ENCODE measurements at places on chromosomes 6 and 20. TPM values are rescaled to one million over a fixed set of nuclear protein-coding genes. Genes with fewer than 3 reads are reported as not detected.

- DNase-seq = no peak
Measured at GRCh38 chr6:14068133-14068532, 49.4 kb upstream of the CD83 start.

Gene PTCRA
- not detected for total RNA-seq

Gene MYH7B
- 0.04 TPM for total RNA-seq

DNA sequence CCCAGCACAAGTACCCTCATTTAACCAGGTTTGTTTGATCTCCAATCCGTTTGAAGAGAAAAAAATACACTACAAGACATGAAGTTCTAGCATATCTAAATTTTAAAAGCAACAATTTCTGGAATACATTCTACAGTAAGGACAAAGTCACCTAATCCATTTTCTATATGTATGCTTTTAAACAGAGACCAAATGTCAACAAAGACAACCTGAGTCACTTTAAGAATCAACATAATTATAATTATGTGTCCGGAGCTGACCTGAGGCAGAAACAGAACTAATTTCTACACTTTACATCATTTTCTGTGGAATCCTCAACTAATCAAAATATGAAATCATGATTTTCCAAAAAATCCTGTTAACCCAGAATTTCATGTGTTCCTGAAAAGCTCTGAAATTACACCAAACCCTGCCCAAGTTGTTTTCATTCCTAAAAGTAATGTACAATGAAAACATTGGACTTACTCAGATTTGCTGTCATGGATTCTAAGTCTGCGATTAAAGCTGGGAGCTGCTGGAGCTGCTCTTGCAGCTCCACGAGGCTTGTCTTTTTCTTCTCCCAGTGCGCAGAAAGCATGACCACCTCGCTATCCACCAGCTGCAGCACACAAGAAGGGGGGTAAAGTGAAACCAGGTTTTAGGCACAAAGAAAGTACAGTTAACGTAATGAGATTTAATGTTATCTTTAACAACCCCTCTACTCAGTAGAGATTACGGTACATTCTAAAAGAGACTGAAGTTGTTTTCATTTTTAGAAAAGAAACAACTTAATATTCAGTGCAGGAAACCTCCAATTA lies 35.8 kb downstream of the DTNBP1 start:
- no peak for DNase-seq

DNA sequence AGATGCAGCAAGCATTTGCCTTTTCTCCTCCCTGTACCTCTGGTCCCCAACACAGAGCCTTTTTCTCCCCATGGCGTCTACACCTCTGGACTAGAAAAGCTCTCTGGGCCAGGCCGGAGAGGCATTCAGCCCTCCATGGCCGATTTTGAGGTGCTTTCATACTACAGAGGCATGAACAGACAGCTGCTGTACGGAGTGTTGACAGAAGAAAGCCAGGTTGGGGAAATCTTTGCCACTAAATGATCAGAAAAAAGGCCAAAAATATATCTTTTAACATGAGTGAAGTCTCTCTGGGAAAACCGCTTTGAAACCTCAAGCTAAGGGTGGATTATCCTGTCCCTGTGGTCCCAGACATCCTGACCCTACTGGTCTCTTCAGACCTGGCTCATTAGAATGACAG lies 94.0 kb downstream of the TMEM170B start:
- no peak for DNase-seq

- DNase-seq = no peak
Measured at GRCh38 chr6:165704045-165704748, 41.2 kb upstream of the PDE10A start.

Gene CHRNA4
- total RNA-seq = not detected

- no peak for DNase-seq
Measured at GRCh38 chr6:35489066-35489465, 7.8 kb downstream of the TEAD3 start.

GRCh38 chr6:110613356-110613755 lies 136.9 kb upstream of the SLC22A16 start:
- no peak for DNase-seq

Gene FBXL4
- 13.0 TPM for total RNA-seq

Gene TBXT
- not detected for total RNA-seq

GRCh38 chr6:157554747-157555146 lies 173.8 kb downstream of the ZDHHC14 start:
- no peak for DNase-seq

Gene TRAPPC3L
- total RNA-seq = not detected

- no peak for DNase-seq
Measured at GRCh38 chr6:30774701-30775100, 30.4 kb upstream of the IER3 start.

Gene ALDH8A1
- total RNA-seq = 9.3 TPM

Gene ZBTB9
- 7.6 TPM for total RNA-seq

DNA sequence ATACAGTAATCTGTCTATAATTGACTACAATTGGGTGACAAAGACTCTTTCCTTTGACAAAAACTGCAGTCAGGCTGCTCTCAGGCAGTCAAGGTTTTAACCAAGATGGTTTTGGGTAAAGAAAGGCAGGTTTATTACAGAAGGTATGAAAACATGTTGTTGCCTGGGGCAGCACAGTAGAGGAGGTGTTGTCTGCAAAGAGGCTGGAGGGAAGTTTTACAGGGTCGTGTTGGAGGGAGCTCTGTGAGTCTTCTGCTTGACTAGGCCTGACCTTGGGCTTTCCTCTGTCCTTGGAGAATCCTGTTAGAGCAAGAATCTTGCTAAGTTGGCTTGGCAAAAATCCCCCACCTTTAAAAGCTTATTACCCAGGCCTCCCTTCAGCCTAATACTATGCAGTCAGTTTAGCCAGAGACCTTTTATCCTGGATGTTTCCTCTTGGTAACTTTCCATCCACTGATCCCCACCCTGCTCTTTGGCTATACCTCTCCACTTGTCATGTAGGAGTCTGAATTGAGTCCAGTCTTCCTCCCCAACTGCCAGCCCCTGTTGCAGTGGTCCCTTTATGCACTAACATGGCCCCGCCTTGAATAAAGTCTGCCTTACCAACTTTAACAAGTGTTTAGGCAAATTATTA lies 143.0 kb upstream of the SLC22A16 start:
- no peak for DNase-seq

- DNase-seq = no peak
Measured at GRCh38 chr20:34720266-34720665, 16.1 kb downstream of the TP53INP2 start.

Gene TINAG
- 0.75 TPM for total RNA-seq

DNA sequence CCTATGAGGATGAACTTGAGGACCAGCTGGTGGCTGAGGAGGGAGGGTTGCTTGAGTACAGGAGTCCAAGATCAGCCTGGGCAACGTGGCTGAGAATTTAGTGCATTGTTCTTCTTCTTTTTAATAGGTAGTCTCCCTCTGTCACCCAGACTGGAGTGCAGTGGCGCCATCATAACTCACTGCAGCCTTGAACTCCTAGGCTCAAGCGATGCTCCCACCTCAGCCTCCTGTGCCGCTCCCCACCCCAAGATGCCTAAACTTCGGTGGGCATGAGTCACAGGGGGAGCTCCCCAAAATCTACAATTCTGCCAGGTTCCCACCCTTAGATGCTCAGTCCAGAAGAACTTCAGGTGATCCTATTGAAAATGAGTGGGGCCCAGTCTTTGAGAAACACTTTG lies 21.4 kb downstream of the FAM50B start:
- no peak for DNase-seq

Gene NINL
- 18.3 TPM for total RNA-seq

DNA sequence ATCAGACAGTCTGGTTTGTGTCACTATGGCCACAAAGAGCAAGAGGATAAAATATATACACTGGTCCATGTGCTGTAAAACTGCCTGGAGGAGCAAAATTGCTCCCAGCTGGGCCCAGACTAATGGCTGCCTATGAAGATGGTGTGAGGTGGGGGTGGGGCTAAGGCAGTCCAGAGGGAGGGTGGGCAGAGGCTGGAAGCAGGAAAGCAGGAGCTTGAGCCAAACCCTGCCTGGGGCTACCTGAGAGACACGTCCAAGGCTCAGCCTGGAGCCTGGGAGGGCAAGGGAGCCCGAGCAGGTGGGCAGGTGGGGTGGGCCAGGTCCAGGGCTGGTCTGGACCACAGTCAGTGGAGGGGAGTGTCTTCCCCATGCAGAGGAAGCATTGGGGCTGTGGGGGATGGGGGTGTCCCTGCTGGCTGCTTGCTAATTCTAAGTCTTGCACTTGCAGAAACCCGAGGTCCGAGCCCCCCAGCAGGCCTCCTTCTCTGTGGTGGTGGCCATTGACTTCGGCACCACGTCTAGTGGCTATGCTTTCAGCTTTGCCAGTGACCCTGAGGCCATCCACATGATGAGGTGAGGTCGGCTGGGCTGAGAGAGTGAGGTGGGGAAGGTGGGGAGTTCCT lies 9.5 kb downstream of the HSPA12B start:
- DNase-seq = no peak

Gene SCGN
- total RNA-seq = not detected

GRCh38 chr6:14912706-14913105 lies 333.2 kb upstream of the JARID2 start:
- DNase-seq = no peak

Gene SSTR4
- total RNA-seq = not detected

DNA sequence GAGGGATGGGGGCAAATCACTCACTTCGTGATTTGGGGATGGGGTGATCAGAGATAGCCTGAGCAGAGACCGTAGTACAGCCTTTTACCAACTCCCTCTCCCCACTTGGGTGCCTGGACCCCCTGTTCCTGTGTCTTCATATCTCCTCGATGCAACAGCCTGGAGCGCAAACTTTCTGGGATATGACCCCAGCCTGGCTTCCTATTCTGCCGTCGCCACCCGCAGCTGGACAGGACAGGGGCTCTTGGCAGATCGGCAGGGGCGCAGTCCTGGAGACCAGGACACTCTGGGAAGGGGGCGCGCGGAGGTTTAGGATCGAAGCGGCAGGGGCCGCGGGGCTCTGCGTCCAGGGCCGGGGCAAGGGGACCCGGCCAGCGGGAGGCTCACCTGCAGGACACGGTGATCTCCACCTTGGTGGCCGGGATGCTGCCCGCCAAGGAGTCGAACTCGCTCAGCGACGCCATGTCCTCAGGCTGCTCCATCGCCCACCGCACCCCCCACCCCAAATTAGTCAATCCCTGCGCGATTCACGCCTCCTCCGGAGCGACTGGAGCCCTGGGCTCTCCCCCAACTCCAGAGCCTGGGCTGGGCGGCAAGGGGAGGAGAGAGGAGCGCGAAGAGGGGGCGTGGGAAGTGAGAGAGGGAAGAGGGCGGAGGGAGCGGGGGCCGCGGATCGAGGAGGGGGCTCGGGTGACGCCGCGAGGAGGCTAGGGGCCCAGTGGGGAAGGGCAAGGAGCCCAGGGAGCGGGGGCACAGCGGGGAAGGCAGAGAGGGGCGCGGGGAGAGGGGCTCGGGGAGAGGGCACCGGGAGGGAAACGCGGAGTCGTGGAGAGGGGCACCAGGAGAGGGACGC lies at the start of gene CPNE5:
Gene CPNE5 (minus strand): TSS at position 549 of the 853 bp plus-strand sequence. CDS start 67 bp downstream, at position 482.
- no peak for DNase-seq

GRCh38 chr6:112524071-112524470 lies 176.9 kb downstream of the RFPL4B start:
- DNase-seq = no peak

Gene CCN6
- total RNA-seq = 1.5 TPM

GRCh38 chr20:38927902-38928578 lies 1.8 kb downstream of the FAM83D start:
- DNase-seq = no peak

Gene R3HDML
- total RNA-seq = not detected

DNA sequence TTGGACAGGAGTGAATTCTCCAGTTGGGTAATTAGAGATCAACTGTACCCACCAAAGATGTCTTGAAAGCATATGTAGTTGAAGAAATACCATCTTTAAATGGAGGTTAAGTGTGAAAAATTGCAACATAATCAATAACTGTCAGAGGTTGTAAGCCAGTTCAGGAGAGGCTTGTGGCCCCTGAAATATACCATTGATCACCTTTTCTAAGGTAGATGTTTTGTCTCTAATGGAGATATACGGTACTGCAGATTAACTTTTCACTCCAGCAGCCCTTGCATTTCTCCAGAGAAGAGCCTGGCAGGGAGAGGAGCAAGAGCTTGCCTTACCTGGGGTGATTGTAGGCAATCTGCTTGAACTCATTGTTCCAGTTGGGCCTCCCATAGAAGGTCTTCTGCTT lies 48.8 kb downstream of the NOX3 start:
- DNase-seq = no peak

DNA sequence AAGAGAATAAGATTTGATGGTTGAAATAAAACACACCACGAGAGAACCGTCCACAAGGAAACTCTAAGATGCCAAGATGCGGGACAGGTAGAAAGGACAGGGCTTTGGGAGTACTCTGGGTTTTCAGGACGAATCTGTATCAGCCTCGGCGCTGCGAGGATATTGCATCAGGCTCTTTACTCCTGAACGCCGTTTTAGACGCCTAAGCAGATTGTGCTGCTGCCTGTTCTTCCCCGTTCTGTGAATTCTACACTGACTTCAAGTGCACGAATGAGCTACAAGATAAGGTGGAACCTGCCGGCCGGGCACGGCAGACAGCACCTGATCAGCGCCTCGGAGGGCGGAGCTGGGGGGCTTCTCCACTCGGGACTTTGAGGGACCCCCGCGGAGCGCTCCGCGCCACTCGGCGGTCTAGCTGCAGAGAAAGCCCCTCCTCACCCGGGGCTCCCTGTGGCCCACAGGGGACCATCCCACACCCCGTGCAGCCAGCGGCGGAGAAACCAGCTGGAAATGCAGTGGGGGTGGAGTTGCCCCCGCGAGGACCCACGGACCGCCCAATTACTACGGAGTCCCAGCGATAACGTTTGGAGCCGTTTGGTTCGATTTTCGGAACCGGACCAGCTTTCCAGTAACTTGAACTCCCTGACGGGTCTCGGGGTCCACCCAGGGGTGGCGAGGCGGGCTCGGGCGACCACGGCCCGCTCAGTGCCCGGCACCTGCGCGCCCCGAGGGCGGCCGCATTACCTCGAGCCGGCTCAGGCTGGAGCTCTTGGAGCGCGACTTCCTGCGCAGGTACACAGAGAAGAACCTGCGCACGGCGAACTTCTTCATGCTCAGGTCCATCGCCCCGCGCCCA lies 646 bp downstream of the RPS6KA2 start:
- DNase-seq = no peak

- DNase-seq = peak; percentile 88
Measured at GRCh38 chr6:44661221-44662008, 273.9 kb downstream of the CDC5L start.

- no peak for DNase-seq
Measured at GRCh38 chr6:43893073-43893472, 123.1 kb downstream of the VEGFA start.

- no peak for DNase-seq
Measured at GRCh38 chr20:34328928-34329677, 25.9 kb upstream of the AHCY start.

Gene EFCAB8
- not detected for total RNA-seq

DNA sequence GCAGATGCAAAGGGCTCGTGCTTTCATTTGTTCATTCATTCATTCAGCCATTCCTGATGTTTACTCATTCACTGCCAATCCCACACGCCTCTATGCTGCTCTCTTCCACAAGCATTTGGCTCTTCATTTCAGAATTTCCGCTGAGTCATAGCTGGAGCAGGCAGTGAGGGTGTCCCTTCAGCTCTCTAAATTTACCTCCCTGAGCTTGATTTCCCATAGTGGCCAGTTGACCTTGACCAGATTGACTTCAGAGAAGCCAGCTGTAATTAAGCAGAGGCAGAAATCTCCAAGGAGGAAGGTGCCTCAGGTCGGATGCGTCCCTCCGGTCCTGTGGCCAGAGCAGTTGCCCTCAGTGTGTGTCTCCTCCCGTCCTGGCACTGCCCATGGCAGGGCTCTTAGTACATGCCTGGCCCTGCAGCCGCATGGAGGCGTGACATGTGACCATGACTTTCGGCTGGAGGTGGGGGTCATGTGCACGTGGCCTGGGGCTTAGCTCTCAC lies 267.2 kb upstream of the ECI2 start:
- peak; percentile 12 for DNase-seq

Gene SNAP25
- total RNA-seq = 1.0 TPM

Gene SLC17A3
- not detected for total RNA-seq
